Activated naive CD4-positive, alpha-beta T cell treated with anti-CD3 and anti-CD28 coated beads for 36 hours (primary cell): ENCODE measurements at places on chromosomes 5 and 9. TPM values are rescaled to one million over a fixed set of nuclear protein-coding genes. Genes with fewer than 3 reads are reported as not detected.

The HRH2 gene
- 8.7 TPM for total RNA-seq

The DRD1 gene
- not detected for total RNA-seq

The ELAVL2 gene
- not detected for total RNA-seq

The RAPGEF6 gene
- total RNA-seq: 34.5 TPM

The CDKN2B gene
- not detected for total RNA-seq

The POLR1E gene
- total RNA-seq: 62.9 TPM

The FLT4 gene
- total RNA-seq: 2.7 TPM

The ANKRD31 gene
- total RNA-seq: 0.36 TPM

The IL3 gene
- total RNA-seq: not detected

The LAMC3 gene
- total RNA-seq: 0.98 TPM

The SPATA31A3 gene
- total RNA-seq: not detected

The TNFSF8 gene
- total RNA-seq: 26.4 TPM
